ENCODE measurements at places on chromosomes 1 and 21. TPM values are rescaled to one million over a fixed set of nuclear protein-coding genes. Genes with fewer than 3 reads are reported as not detected.

GRCh38 chr21:34526618-34527290 lies 14.7 kb upstream of the KCNE1 start:
- DNase-seq: peak; percentile 88

- no peak for DNase-seq
Measured at GRCh38 chr21:15688016-15688415, 41.8 kb upstream of the USP25 start.

- peak; percentile 97 for DNase-seq
Measured at GRCh38 chr1:182604175-182605164, at the start of gene RGS16. Gene RGS16 (minus strand): TSS chr1:182604389. CDS start chr1:182604259, 130 bp downstream.

LIPI gene
- total RNA-seq: not detected

OR2L8 gene
- not detected for total RNA-seq

- DNase-seq: no peak
Measured at GRCh38 chr1:168725060-168725459, 3.9 kb downstream of the DPT start.

GRCh38 chr1:104878203-104878909 lies 1128.7 kb downstream of the AMY1C start:
- DNase-seq: no peak

OR2G6 gene
- total RNA-seq: not detected

DNA sequence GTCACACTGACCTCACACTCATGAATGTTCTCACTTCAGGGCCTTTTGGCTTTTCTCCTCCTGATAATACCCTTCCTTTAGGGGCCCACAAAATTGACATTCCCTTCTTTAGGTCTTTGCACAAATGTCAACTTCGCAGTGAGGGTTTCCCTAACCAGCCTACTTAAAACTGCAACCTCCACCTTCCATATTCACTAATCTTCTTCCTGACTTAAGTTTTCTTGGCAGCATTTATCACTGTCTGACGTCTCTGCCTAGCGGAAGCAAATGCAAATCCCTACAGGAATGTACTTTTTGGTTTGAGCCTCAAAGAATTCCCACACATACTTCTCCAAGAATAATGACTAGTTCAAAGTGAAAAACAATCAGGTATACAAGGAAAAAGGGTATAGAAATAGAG lies 32.8 kb downstream of the INTS7 start:
- no peak for DNase-seq

DNA sequence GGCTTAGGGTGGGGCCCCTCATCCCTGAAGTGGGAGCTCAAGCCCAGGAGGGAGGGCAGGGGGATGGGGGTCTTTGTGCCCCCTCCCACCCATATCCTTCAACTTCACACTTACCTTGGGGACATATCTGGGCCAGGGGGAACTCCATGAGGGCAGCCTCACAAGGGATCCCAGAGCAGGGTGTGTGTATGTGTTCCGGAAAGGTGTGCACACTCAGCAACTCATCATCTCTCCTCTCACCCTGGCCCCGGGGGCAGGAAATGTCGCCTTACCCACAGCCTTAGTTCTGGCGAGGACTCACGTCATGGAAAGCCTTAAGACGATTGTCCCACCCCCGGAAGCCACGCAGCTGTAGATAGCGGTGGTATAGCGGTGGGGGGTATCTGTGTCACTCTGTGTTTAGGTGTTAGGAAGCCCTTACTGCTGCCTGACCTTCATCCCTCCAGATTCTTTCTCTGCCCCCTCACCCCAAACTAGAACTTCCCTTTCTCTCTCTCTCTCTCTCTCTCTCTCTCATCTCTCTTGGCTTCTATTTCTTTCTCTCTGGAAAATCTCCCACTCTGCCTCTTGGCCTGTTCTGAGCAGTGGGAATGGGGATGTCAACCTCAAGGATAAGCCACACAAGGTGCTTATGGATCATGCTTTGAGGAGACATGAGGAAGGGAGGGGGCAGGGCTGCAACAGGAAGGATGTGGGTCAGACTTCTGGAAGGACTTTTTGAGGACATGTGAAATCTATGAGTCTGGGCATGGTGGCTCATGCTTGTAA lies at the start of gene SH2D2A:
Gene SH2D2A (minus strand): TSS at position 288 of the 768 bp plus-strand sequence. CDS start 140 bp downstream, at position 148.
- DNase-seq: peak; percentile 80

- DNase-seq: no peak
Measured at GRCh38 chr1:181390410-181391077, 92.8 kb upstream of the CACNA1E start.

- no peak for DNase-seq
Measured at GRCh38 chr1:203524152-203524551, 30.2 kb downstream of the OPTC start.

DNA sequence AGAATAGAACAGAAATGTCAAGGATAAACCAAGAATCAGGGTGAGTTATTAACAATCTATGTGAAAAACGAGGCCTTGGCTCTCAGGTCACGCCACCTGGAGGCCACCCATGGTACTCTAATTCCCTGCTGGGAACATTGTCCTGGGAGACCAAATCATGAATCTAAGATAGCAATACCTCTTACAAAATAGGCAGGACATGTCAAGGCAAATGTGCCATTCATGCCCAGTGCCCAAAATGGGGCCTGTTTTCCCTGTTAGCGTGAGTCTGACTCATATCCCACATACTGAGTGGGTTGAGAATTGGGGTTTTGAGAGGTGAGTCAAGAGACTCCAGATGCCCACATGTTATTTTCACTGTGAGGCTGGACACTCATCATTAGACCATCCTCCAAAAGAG lies 380.8 kb downstream of the HHIPL2 start:
- DNase-seq: no peak

MAN1C1 gene
- 16.7 TPM for total RNA-seq

DNA sequence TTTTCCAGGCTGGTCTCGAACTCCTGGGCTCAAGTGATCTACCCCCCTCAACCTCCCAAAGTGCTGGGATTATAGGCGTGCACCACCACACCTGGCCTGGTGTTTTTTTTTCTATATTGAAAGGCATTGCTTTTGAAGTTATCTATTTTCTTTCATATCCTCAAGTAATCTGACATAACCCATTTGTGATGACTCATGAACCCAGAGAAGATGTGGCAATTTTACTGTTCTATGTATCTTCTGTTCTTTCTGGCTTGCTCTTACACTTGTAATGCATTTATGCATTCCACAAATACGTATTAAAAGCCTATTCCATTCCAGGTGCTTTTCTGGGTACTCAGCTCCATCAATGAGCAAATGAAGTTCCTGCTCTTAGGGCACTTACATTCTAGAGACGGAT lies 29.9 kb upstream of the ERRFI1 start:
- no peak for DNase-seq

GRCh38 chr1:64111787-64112186 lies 91.6 kb upstream of the UBE2U start:
- no peak for DNase-seq

DNM3 gene
- 2.4 TPM for total RNA-seq

GRCh38 chr1:156495401-156496140 lies 5.0 kb downstream of the MEF2D start:
- peak; percentile 84 for DNase-seq

DNA sequence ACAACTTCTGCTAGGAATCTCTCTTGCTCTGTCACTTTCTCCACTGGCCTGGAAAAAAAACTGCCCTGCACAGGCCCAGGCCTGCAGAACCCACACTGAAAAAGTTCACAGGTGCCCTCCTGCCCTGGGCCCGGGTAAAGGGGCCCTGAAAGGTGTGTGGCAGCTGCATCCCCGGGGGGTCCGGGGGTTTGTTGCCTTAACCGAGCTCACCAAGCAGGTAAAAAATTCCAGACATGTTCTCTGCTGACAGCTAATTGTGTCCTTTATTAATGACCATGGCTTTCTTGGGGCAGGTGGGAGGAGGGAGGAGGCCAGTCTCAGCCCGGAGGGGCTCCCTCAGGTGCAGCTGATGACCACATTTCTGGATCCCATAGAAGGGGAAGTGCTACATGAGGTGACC lies 122.9 kb downstream of the LACTBL1 start:
- no peak for DNase-seq

DNA sequence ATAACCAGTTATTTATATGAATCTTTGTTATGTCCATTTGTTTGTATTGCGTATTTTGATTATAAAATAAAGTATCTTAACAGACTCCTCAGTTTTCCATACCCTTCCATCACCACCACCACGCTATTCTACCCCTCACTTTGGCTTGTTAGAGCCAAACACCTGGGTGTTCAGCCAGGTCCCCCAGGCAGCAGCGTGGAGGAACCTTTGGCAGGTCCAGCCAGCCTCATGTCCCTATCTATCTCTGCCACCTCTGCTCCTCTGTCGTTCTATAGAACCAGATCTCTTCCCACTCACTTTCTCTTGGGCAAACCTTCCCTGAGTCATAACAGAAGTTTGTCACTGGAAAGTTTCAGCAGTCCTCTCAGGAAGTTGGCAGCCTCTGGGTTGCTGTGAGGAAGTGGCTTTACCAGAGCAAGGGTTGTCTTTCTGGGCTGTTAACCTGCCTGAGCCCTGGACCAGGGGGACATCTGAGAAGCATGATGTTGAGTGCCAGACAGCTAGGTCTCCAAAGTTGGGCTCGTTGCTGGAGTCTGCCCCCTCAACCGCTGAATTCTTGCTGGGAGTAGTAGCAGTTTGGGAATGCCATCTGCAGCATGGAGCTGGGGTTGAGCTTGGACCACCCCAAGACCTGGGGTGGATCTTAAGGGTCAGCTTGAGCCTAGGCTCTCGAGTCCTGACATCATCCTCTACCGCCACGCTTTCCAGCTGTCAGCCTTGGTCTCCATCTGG lies 996 bp upstream of the SH3BGRL3 start:
- no peak for DNase-seq

STMN1 gene
- 55.4 TPM for total RNA-seq

DNA sequence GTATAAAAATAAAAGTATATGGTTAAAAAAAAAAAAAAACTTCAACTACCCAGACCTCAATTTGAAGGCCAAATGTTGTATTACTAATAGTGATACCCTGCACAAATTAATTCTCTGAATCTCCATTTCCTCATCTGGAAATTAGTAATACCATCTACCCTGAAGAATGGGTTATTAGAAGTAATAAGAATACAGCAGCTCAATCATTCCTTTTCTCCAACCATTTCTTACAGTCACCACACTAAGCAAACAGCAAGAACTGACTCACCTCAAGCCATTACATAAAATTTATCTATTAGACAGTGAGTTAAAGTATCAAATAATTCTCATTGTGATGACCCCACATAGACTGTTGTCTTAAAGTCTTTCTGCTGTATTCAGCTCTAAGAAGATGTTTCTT lies 39.6 kb downstream of the RERE start:
- DNase-seq: no peak

BCAN gene
- 0.16 TPM for total RNA-seq

DNA sequence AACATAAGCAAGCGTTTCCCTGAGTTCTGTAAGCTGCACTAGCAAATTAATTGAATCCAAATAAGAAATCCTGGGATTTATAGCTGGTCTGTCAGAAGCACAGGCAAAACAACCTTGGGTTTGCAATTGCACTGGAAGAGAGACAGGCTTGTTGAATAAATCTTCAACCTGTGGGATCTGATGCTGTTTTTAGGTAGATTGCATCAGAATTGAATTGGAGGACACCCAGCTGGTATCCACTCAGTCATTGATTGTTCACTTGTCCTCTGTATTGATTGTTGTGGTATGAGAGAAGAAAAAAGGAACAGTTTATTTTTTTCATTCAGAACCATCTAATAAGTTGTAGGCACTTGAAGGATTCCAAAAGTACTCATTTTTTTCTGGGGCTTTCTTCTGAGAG lies 497.4 kb downstream of the SIPA1L2 start:
- no peak for DNase-seq

NIT1 gene
- total RNA-seq: 31.3 TPM

DNA sequence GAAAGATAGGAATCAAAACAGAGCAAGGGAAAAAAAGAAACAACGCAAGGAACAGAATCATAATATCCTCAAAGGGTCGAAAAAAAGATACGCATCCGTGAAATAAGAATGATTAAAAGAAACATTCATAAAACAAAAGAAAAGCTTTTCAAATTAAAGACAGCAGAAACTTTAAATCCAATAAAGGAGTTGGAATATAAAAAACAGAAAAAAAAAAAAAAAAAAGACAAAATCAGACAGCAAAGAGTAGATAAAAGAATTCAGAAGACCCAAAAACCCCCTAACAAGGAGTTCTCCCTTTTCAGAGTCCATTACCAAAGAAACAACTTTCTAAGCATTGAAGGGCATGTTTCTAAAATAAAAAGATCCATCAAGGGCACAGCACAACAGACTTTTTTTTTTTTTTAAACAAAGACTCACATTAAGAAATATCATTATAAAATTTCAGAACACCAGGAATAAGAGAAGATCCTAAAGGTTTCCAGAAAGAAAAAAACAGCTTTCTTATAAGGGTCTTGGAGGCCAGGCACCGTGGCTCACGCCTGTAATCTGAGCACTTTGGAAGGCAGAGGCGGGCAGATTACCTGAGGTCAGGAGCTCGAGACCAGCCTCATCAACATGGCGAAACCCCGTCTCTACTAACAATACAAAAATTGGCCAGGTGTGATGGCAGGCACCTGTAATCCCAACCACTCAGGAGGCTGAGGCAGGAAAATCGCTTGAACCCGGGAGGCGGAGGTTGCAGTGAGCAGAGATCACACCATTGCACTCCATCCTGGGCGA lies 44.7 kb downstream of the ENAH start:
- no peak for DNase-seq

AK5 gene
- total RNA-seq: 1.3 TPM

Data from cardiac septum (tissue), 1 donor.